Glutamatergic neuron (in vitro differentiated cells): ENCODE measurements at places on chromosomes 13 and 19. TPM values are rescaled to one million over a fixed set of nuclear protein-coding genes. Genes with fewer than 3 reads are reported as not detected.

DNA sequence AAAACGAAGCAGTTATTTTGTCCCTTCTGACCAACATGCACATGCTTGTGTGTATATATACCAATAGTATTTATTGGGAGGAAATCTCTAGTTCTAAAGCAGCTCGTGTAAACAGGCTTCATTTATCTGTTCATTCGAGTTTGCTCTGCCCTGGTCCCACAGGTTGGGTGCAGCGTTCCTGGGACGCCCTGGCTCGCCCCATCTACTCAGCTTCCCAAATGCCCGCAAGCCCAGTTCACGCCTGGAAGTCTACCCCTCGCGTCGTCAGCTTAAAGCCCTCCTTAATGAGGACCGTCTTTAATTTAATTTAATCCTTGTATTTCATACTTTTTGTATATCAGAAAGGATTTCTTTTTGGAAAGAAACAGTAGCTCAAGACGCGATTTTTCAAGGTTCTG is 604 bp downstream of the THSD1 start:
- H3K27ac ChIP-seq: no peak overlapping the region
- no peak for DNase-seq
- H3K4me3 ChIP-seq: peak overlapping the region; percentile 83
- no peaks in the 10 kb centered on the region for H3K4me1 ChIP-seq
- peaks cover 5% of the 10 kb centered on the region for H3K36me3 ChIP-seq
- H3K27me3 ChIP-seq: no peaks in the 10 kb centered on the region

- H3K4me3 ChIP-seq: no peak overlapping the region
- H3K4me1 ChIP-seq: peaks cover 8% of the 10 kb centered on the region
- no peaks in the 10 kb centered on the region for H3K36me3 ChIP-seq
- no peak overlapping the region for H3K27ac ChIP-seq
These were observed 73.1 kb downstream of the TNFSF13B start for GRCh38 chr13:108342369-108343289.

DNA sequence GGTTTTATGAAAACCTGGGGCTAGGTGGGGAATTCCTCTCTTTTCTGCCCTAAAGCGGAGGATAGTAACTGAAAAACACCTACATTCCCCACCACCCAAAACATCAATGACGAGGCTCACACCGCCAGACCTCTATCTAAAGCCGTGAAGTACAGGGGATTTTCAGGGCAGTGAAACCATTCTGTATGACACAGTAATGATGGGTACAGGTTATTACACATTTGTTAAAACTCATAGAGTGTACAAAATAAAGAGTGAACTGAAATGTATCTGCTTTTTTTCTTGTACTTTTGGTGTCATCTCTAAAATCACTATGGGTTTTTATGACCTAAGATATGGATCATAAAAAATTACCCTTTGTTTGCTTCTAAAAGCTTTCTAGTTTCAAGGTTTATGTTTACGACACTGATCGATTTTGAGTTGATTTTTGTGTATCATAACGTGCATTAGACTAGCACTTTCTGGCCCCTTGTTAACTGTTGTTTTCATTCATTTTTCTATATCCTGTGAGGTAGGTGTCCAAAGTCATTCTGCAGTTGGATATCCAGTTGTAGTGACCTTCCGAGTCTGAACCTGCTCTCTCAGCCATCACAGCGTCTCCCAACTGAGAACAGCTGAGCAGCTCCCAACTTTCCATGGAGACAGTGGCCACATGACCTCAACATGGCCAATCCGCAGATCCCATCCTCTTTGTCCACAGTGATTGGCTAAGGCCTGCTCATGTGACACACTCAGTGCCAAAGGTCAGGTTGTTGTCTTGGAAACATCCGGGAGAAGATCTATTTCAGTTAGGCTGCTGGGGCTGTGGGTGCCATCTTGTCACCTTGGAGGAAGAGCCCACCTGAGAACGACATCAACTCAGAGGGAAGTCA is 10.3 kb downstream of the MBD3L2B start:
- no peaks in the 10 kb centered on the region for H3K36me3 ChIP-seq
- no peak overlapping the region for H3K27ac ChIP-seq
- no peaks in the 10 kb centered on the region for H3K27me3 ChIP-seq
- H3K4me3 ChIP-seq: no peak overlapping the region
- DNase-seq: no peak
- H3K4me1 ChIP-seq: no peaks in the 10 kb centered on the region

GRCh38 chr19:52141203-52141602 is 1.5 kb upstream of the ZNF616 start:
- peaks cover 12% of the 10 kb centered on the region for H3K27me3 ChIP-seq
- H3K36me3 ChIP-seq: peaks cover 30% of the 10 kb centered on the region

The ZFP82 gene
- 16.1 TPM for total RNA-seq

- no peaks in the 10 kb centered on the region for H3K36me3 ChIP-seq
- H3K27me3 ChIP-seq: peaks cover 19% of the 10 kb centered on the region
- peaks cover 7% of the 10 kb centered on the region for H3K4me1 ChIP-seq
- H3K4me3 ChIP-seq: no peak overlapping the region
- DNase-seq: no peak
These were observed 3.7 kb downstream of the KLF5 start for GRCh38 chr13:73062468-73062867.

GRCh38 chr13:42280537-42280936 is 8.6 kb downstream of the AKAP11 start:
- no peaks in the 10 kb centered on the region for H3K27me3 ChIP-seq
- H3K4me3 ChIP-seq: no peak overlapping the region
- H3K27ac ChIP-seq: no peak overlapping the region
- H3K4me1 ChIP-seq: peaks cover 12% of the 10 kb centered on the region

The ZFP14 gene
- total RNA-seq: 14.3 TPM

GRCh38 chr19:6038634-6039405 is 60.9 kb upstream of the RANBP3 start:
- H3K4me3 ChIP-seq: no peak overlapping the region
- H3K27ac ChIP-seq: no peak overlapping the region
- no peaks in the 10 kb centered on the region for H3K27me3 ChIP-seq
- no peak for DNase-seq
- H3K36me3 ChIP-seq: no peaks in the 10 kb centered on the region
- H3K4me1 ChIP-seq: no peaks in the 10 kb centered on the region

DNA sequence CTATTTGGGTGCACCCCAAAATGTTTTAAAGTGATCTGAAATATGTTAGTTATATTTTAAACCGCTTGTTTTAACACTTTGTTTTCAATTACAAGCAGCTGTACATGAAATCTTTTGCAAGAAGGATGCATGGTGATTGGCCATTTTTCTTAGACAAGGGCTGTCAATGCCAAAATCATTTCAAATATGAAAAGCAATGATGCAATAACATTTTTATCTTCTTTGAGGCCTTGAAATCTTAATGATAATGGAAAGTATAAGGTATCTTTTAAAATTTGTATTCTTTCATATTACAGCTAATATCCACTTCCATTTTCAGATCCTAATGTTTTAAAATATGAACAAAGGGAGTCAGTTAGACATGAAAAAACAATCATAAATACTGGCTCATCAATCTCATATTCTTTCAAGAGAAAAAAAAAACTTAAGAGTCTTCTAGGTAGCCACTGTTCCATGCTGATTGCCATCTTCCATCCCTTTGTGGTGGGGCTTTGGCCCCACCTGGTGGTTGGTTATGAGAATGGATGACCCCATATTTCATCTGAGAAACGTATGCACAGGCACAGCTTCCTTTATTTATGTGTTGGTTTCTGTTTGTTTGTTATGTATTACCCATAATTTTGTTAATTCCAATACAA is 330.3 kb upstream of the MIR17HG start:
- no peak overlapping the region for H3K27ac ChIP-seq
- H3K4me3 ChIP-seq: no peak overlapping the region
- no peaks in the 10 kb centered on the region for H3K36me3 ChIP-seq
- no peaks in the 10 kb centered on the region for H3K4me1 ChIP-seq
- DNase-seq: peak; percentile 70

GRCh38 chr13:89940383-89940782 is 1407.1 kb upstream of the MIR17HG start:
- no peaks in the 10 kb centered on the region for H3K27me3 ChIP-seq
- no peak overlapping the region for H3K27ac ChIP-seq
- DNase-seq: no peak
- H3K4me3 ChIP-seq: no peak overlapping the region

- no peak overlapping the region for H3K4me3 ChIP-seq
- peaks cover 6% of the 10 kb centered on the region for H3K4me1 ChIP-seq
- H3K36me3 ChIP-seq: no peaks in the 10 kb centered on the region
These were observed 111.9 kb downstream of the COL4A2 start for GRCh38 chr13:110418944-110419343.

DNA sequence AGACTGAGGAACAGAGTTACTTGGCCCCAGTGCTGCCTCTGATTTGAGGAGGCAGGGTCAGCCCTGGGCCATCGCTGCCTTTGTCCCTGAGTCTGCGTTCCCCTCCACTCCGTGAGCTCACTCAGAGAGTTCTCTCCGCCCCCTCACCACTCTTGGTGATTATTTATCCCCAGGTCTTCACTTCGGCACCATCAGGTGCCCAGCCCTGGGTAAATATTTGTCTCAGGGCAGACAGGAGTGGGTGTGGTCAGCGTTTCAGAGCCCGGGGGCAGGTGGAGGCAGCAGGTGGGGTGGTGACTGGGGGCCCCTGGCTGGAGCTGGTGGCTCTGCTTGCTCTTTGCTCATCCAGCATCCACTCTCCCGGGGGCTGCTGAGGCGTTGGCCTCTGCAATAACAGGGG is 20.6 kb downstream of the PPP1R37 start:
- no peak for DNase-seq
- H3K4me3 ChIP-seq: peak overlapping the region; percentile 25
- H3K27me3 ChIP-seq: peaks cover 5% of the 10 kb centered on the region

- peak; percentile 17 for DNase-seq
- no peak overlapping the region for H3K27ac ChIP-seq
- H3K4me3 ChIP-seq: peak overlapping the region; percentile 69
- H3K36me3 ChIP-seq: peaks cover 5% of the 10 kb centered on the region
- peaks cover 12% of the 10 kb centered on the region for H3K4me1 ChIP-seq
- peaks cover 20% of the 10 kb centered on the region for H3K27me3 ChIP-seq
These were observed 9.6 kb downstream of the CAPN12 start for GRCh38 chr19:38734426-38735256.

DNA sequence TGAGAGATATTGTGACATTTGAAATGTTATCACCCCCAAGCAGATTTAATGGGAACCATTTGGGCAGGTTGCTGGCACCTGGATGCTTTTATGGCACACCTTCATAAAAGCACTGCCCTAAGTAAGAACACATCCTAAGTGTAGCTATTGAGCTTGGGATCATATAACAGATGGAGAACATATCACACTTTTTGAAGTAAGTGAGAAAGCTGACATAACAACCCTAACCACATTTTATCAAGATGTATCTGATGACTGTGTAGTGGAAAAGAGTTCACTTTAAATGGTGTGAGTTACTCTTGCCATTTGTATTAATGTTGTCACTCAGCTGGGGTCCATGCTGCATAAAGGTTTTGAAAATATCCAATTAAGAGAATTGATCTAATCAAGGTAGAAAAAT is 287.9 kb downstream of the DCLK1 start:
- no peak overlapping the region for H3K27ac ChIP-seq
- no peaks in the 10 kb centered on the region for H3K27me3 ChIP-seq
- peaks cover 12% of the 10 kb centered on the region for H3K4me1 ChIP-seq

DNA sequence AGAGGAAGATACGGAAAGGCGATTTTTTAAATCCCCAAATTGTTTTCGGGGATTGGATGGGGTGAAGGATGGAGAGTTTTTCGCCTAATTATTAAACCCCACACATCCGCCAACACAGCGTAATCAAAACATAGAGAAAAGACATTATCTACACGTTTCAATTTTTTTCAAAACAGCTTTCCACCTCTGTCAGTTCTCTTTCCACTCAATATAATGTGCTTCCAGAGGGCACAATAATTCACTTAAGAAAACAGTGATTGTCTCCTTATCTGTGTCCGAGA is 435 bp upstream of the OBI1 start:
- no peaks in the 10 kb centered on the region for H3K36me3 ChIP-seq
- peaks cover 25% of the 10 kb centered on the region for H3K4me1 ChIP-seq
- DNase-seq: no peak
